ENCODE measurements at places on chromosomes 4 and X.

DNA sequence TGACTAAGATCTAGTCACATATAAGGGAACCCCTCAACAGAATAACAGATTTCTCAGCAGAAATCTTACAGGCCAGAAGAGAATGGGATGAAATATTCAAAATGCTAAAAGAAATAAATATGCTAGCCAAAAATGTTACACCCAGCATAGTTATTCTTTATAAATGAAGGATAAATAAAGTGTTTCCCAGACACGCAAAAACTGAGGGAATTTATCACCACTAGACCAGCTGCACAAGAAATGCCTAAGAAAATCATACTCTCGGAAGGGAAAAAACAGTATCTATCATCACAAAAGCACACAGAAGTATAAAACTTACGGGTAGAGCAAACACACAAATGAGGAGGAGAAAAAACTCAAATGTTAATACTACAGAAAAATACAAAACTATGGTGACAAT lies 162.1 kb downstream of the HHIP start:
- no peak for DNase-seq

- peak; percentile 60 for DNase-seq
These were observed 9.8 kb downstream of the TSPAN5 start for GRCh38 chr4:98648602-98649001.

DNA sequence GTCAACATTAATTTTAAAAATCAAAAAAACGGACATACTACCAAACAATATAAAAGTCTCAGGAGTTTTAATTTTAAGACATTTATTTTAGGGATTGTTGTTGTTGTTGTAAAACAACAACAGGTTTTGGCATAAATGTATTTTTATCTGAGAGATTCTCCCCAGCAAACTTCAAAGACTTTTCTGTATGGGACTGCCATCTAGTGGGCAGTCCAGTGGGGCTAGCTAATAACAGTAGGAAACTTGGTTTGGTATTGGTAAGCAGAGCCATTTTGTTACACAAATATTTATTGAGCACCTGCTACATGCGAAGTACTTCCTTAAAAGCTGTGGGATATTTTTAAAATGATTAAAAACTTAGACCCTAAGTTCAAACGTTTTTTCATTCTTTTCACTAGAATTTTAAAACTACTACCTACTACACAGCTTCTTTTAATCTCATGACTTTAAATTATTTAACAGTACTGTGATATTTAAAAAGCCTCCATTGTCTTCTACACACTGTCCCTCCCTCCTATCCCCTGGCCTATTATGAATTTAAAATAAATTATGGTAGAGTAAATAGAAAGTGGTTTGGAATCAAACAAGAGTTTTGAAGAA lies 1028.4 kb upstream of the INTU start:
- DNase-seq = peak; percentile 48

DNA sequence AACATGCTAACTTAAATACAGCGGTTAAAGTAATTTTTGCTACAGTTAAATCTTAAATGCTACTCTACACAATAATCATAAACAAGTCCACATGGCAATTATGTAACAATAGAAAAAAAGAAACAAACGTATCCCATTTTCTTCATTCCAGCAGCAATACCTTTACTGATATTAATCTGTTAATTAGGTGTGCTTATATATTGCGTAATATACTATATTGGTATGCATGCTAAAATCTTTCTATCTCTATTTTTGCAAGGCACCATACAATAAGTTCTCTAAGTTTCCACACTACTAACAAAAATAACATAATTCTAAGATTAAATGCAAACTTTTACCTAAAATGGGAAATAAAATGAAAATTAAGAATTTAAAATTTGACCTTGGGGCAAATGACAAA lies 500.6 kb downstream of the SPOCK3 start:
- DNase-seq = no peak

DNA sequence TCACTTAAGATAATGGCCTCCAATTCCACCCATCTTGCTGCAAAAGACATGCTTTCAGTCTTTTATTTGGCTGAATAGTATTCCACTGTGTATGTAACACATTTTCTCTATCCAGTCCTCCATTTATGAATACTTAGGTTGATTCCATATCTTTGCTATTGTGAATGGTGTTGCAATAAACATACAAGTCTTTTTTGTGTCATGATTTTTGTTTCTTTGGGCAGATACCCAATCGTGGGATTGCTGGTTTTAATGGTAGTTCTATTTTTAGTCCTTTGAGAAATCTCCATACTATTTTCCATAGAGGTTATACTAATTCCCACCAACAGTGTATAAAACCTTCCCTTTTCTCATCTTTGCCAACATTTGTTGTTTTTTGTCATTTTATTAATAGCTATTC lies 180.9 kb downstream of the SMIM20 start:
- peak; percentile 40 for DNase-seq

Data from EH (cell line).